ENCODE measurements at places on chromosomes 6 and 20. TPM values are rescaled to one million over a fixed set of nuclear protein-coding genes. Genes with fewer than 3 reads are reported as not detected.

DNA sequence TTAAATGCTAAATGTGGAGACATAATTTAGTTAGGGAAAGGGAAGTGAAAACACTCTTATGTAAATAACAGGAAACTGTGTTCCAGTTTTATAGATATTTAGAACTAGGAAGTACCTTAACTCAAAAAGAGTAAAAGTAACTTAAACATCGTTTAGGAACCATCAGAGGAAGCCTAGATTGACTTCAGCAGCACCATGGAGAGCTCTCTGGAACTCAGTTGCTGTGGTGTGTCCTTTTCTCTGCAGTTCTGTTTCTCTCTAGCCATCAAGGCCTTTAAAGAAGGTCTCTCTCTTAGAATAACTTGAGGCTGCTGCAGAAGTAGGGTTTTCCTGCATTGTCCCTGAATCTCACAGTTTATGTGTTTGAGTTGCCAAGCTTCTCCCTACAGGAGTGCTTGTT lies 26.9 kb downstream of the CLVS2 start:
- DNase-seq = no peak

The MUCL3 gene
- total RNA-seq = not detected

DNA sequence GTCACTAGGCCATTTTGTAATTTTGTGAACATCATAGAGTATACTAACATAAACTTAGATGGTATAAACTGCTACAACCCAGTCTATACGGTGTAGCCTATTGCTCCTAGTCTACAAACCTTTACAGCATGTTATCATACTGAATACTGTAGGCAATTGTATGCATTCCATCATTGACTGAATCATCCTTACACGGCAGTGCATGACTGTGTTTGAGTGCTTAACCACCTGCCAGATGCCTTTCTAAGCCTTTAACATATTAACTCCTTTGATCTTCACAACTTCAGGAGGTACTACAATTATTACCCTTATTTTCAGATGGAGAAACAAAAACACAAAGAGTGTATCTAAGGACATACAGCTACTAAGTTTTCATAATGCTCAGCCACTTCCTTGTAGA lies 14.0 kb downstream of the DPPA5 start:
- DNase-seq = no peak

GRCh38 chr20:31670371-31671228 lies 32.9 kb downstream of the COX4I2 start:
- DNase-seq = peak; percentile 82

The ARMH2 gene
- total RNA-seq = not detected

The TGM3 gene
- total RNA-seq = not detected

The HLA-DPA1 gene
- 35.8 TPM for total RNA-seq

- no peak for DNase-seq
Observed at GRCh38 chr6:126957721-126958120, 160.8 kb upstream of the RSPO3 start.

The RGS17 gene
- total RNA-seq = 0.43 TPM

DNA sequence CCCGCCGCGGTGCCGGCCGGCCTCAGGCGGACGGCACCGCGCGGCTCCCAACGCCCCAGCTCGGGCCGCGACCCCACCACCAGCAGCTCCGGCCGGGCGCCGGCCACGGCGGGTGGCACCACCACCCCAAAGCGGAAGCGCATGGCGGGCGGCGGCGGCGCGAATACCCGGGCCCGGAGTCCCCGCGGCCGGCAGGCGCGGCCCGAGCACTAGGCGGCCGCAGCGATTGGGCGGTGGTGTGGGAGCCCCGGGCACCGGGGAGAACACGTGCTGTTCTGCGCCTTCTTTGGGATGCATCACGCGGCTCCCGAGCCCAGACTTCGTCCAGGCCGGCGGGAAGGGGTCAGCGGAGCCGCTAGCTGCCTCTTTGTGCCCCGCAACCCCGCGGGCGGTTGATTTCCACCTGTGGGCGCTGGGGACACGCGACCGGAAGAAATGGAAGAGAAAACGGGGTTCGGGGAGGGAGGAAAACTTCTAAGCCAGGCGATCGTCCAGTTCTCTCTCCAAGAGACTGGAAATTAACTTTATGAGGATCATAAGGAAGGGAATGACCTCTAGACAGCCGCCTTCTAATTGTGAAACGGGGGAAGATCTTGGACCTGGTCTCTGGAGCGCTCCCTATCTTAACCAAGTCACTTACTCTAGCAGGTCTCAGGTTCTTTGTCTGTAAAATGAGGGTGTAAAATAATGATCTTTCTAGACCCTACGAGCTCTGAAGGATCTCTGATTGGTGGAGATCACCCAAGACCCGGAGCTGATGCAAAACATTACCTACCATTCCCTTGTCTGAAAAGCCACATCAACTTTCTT lies at the start of gene EPM2A:
Gene EPM2A (minus strand): TSS at position 165 of the 810 bp plus-strand sequence. CDS start 22 bp downstream, at position 143.
- DNase-seq = peak; percentile 91

- no peak for DNase-seq
Observed at GRCh38 chr6:65461121-65461520, 245.9 kb downstream of the EYS start.

GRCh38 chr6:112298021-112298745 lies 43.8 kb upstream of the LAMA4 start:
- DNase-seq = no peak

GRCh38 chr20:25051386-25052155 lies 6.4 kb downstream of the ACSS1 start:
- peak; percentile 47 for DNase-seq

- DNase-seq = no peak
Observed at GRCh38 chr6:14569394-14569793, 451.8 kb downstream of the CD83 start.

- DNase-seq = peak; percentile 51
Observed at GRCh38 chr20:57065646-57066045, 200.8 kb downstream of the BMP7 start.

GRCh38 chr6:162620073-162620472 lies 107.5 kb downstream of the PRKN start:
- DNase-seq = no peak

DNA sequence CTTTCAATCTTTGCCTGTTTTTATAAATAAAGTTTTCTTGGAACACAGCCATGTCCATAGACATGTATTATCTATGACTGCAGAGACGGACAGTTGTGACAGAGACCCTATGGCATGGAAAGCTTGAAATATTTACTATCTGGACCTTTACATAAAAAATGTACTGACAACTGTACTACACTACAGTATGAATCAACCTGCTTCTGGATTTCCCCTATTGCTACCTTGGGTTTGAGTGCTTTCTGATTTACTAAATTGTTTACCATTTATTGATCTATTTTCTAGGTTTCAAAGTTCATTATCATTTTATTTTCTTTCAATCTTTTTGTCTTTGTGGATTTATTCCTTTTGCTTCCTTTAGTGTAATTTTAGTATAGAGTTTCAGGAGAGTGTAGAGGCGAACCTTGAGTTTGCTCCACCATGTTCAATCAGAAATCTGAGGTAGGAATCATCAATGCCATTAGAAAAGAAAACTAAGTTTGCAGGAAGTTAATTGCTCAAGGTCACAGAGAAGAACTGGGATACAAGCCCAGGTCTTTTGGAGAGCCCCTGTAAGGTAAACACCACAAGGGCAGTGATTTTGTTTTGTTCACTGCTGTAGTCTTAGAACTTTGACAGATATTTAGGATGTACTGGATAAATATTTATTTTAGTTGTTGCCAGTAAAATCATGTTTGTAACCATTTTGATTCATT lies 352.8 kb upstream of the SYNCRIP start:
- no peak for DNase-seq

The TNNC2 gene
- not detected for total RNA-seq

The UBE2C gene
- total RNA-seq = 0.38 TPM

GRCh38 chr6:55632953-55633352 lies 54.0 kb upstream of the HMGCLL1 start:
- DNase-seq = no peak

The CEP250 gene
- 14.9 TPM for total RNA-seq

GRCh38 chr6:43093436-43094289 lies 17.5 kb downstream of the PTK7 start:
- DNase-seq = no peak

DNA sequence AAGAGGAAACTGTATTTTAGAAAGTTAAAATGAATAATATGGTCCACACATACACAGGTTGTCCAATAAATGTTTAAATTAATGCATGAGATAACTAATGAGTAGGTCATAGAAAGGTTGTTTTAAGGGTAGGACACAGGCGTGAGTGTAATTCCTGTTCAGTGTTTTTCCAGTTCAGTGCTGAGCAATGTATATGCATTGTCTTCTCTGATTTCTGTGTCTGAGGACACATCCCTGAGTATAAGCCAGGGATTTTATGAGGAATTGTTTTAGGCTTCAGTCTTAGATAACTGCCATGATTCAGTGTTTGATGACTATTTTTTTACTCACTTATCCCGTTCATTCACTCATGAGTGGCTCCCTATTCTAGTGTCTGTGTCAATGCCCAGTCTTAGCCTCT lies 298.5 kb upstream of the TBX18 start:
- DNase-seq = no peak

GRCh38 chr6:158270389-158271127 lies 41.7 kb upstream of the TULP4 start:
- DNase-seq = no peak

The KIF25 gene
- total RNA-seq = 0.24 TPM

The DDX43 gene
- total RNA-seq = not detected

DNA sequence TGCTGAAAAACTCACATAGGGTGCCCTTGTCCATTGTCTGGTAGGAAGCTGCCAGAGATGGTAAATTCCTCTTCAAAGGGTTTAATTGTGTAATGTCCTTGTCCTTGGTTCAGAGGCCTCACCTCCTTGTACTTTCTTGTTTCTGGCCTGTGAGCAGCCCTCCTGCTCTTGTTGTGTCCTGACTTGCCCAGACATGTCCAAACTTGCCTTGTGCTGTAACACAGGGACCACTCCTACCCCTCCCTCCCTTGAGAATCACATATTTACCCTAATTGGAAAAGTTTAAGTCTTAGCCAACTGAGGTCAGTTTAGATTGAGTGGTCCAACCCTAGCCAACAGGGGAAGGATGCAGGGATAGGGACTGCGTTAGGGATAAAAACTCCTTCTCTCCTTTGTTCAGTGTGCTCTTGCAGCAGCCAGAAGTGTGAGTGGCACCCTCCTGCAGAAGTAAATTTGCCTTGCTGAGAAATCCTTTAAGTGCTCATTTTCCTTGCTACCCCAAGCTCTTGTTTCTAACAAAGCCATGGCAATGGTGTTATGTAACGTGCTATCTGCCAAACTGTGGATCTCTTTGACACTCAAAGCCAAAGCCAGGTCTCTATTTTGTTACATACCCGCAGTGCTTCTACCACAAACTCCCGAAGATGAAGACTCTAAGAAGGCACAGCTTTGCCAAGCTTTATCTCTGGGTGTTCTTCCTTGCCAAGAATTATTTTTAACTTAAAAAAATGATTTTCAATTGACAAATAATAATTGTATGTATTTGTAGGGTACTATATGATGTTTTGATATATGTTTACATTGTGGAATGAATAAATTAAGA lies 414.5 kb downstream of the ESR1 start:
- DNase-seq = no peak

DNA sequence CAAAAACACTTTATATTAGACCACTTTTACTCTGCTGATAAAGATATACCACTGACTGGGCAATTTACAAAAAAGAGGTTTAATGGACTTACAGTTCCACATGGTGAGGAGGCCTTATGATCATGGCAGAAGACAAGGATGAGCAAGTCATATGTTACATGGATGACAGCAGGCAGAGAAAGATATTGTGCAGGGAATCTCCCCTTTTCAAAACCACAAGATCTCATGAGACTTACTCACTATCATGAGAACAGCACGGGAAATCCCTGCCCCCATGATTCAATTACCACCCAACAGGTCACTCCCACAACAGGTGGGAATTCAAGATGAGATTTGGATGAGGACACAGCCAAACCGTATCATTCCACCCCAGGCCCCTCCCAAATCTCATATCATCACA lies 1383.8 kb upstream of the MAP3K7 start:
- no peak for DNase-seq

The SLC22A1 gene
- total RNA-seq = not detected

GRCh38 chr6:156309017-156309416 lies 468.2 kb upstream of the ARID1B start:
- DNase-seq = no peak

DNA sequence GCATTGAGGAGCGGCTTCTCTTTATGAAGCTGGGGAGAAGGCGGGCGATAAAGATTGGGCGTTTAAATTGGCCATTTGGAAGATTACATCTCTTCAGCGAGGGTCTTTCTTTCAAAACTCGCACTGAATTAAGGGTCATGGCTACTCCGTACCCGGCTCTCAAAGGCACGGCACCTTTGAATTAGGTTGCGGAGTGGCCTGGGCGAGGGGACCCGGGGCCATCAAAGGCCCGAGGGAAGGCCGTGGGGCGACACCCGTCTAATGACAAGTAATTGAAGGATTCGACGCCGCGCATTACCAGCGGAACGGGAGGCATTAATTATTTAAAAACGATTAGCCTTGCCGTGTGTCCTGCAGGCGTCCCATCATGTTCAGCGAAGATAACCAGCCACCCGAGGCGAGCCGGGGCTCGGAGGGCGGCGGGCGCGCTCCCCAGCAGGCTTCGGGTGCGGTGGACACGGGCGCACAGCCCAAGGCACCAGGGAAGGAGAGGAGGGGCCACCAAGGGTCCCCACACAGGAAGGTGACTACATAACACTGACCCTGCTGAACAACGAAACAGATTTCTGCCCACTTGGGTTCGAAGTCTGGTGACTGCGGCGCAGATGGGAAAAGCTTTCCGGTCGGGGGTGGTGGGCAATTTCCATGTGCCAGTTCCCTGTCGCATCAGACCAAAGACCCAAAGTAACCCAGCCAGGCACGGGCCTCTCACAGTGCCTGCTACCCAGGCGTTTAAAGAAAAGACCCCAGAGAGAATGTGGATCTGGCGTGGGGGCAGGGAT lies 7.4 kb downstream of the FOXA2 start:
- no peak for DNase-seq

The EGFL8 gene
- 5.1 TPM for total RNA-seq

DNA sequence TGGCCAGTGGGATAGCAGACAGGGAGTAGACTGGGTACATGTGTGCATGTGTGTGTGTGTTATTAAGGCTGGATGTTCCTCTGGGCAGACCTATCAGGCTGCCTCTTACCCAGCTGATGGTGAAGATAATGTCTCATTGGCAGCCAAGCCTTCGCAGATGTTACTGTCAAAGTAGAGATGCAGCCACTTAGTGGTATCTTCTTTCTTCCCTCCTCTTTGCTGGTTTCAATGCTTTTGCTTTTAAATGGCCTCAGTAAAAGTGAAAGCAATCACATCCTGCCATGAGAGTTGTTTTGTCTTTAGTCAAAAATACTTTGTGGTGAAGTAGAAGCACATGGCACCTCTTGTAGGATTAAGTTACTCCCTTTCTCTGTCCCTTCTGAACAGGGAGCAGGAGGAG lies 57.5 kb downstream of the SNRNP48 start:
- DNase-seq = no peak

- DNase-seq = peak; percentile 93
Observed at GRCh38 chr6:166556863-166557322, 29.6 kb downstream of the RAMACL start.

GRCh38 chr20:52974179-52974594 lies 2.0 kb downstream of the TSHZ2 start:
- DNase-seq = no peak

GRCh38 chr6:96942676-96943075 lies 18.1 kb downstream of the KLHL32 start:
- DNase-seq = no peak

The MACROD2 gene
- total RNA-seq = 1.6 TPM
